ENCODE measurements at places on chromosomes 1 and 21. TPM values are rescaled to one million over a fixed set of nuclear protein-coding genes. Genes with fewer than 3 reads are reported as not detected.

The NUP133 gene
- total RNA-seq: 55.8 TPM

The SLAMF9 gene
- not detected for total RNA-seq

The LRRC38 gene
- total RNA-seq: 1.5 TPM

The PFDN2 gene
- 67.4 TPM for total RNA-seq

The AZIN2 gene
- 54.6 TPM for total RNA-seq
